ENCODE measurements at places on chromosomes 11 and 22.

DNA sequence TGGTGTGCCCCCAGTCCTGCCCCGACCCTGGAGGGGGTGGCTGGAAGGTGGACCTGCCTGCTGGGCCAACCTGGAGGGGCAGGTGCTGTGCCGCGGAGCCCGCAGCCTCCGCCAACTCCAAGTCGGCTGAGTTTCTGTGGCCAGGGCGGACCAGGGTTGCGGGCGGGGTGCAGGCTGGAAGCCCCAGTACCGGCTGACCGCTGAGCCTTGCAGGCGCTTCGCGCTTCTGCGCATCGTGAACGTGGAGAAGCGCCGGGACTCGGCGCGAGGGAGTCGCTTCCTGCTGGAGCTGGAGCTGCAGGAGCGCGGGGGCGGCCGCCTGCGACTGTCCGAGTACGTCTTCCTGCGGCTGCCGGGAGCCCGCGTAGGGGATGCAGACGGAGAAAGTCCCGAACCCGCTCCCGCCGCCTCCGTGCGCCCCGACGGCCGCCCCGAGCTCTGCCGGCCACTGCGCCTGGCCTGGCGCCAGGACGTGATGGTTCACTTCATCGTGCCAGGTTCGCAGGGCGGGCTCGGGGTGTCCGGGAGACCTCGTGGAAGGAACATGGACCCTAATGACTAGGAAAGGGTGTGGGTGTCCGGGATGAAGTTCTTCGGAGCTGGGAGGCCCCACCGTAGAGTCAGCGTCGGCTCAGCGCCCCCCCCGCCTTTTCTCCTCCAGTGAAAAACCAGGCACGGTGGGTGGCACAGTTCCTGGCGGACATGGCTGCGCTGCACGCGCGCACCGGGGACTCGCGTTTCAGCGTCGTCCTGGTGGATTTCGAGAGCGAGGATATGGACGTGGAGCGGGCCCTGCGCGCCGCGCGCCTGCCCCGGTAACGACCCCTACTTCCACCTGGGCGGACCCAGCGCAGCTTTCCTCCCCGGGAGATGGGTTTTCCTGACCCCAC is 10.2 kb downstream of the B4GALNT4 start:
- no peak for DNase-seq

DNA sequence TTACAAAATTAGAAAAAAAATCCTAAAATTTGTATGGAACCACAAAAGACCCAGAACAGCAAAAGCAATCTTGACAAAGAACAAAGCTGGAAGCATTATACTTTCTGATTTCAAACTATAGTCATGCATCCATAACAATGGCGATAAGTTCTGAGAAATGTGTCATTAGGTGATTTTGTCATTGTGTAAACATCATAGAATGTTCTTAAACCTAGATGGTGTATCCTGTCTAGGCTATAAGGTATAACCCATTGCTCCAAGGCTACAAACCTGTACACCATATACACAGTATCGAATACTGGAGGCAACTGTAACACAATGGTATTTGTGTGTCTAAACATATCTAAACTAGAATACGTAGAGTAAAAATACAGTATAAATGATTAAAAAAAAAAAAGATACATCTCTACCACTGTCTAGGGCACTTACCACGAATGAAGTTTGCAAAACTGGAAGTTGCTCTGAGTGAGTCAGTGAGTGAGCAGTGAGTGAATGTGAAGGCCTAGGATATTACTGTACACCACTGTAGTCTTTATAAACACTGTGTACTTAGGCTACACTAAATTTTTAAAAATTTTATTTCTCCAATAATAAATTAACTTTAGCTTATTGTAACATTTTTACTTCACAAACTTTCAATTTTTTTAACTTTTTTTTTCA is 18.1 kb upstream of the SC5D start:
- DNase-seq: no peak

DNA sequence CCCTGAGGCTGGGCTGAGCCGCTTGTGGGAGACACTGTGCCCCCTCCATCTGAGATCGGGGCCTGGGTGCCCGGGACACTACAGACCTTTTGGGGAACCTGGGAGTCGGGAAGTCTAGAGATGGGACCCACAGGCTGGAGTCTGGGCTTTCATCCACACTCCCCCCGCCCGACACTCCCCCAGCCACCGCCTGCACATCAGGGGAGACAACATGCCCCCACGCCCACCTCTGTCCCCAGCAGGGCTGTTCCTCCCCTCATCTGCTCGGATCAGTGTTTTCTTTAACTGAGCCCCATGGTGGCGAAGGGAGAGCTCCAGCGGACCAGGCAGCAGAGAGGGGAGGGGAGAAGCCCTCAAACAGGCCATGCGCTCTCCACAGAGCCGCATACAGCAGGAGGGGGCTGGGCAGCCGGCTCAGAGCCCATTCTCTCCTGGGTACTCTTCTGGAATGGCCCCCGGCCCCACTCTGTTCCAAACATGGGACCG is 174.7 kb downstream of the IGLL1 start:
- DNase-seq: no peak

DNA sequence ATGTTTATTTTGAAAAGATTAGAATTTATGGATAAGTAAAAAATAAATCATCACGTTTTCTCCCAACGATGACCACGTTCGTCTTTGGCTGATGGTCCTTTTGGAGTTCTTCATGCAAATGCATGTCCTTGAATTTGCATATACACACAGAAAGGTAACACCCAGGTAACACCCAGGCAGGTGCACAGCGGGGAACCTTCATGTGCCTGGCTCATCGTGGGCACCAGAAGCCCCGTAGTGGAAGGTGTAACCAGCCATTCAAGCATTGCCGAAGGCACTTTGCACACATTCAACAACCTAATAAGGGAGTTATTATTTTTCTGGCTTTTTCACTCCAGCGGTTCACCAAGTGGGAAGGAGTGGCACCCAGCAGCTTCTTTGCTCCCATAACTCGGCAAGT is 404.6 kb downstream of the TBC1D22A start:
- DNase-seq: no peak

- DNase-seq: no peak
Observed at GRCh38 chr11:46679241-46680163, 20.9 kb downstream of the ARHGAP1 start.

DNA sequence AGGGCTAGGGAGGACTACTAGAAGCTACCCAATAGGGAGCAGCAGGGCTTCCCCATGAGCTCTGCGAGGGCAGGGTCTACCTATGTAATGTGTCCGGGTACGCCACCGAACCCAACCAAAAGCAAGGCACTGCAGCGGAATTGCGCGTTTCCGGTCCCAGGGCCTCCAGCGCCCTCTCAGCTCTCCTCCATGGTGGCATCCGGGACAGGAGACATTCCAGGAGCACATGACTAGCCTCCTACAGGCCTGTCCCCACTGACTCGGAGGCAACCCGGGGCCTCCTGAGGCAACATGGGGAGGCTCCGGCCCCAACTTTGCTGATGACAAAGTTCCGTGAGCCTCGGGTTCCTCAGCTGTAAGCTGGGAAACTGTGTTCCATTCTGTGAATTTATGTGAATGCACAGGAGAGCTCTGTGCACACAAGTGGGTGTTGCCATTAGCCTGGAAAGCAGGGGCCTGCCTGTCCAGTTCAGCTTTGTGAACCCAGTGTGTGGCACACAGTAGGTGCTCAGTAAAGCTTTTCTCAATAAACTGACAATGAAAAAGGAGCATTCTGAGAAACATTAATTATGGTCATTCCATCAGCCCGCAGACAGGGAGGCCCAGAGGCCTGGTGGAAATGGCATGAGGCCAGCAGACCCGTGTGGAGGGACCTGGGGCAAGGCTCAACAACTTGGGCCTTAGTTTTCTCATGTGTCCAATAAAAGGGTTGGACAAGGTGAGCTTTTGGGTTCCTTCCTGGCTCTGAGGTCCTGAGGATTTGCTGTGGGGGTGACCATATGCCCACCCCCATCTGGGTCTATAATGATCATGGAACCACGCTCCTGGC is 50.3 kb downstream of the CHRDL2 start:
- no peak for DNase-seq

- no peak for DNase-seq
Observed at GRCh38 chr11:19631712-19632498, 80.7 kb upstream of the NAV2 start.

GRCh38 chr11:132050577-132051165 is 680.3 kb downstream of the NTM start:
- no peak for DNase-seq

DNA sequence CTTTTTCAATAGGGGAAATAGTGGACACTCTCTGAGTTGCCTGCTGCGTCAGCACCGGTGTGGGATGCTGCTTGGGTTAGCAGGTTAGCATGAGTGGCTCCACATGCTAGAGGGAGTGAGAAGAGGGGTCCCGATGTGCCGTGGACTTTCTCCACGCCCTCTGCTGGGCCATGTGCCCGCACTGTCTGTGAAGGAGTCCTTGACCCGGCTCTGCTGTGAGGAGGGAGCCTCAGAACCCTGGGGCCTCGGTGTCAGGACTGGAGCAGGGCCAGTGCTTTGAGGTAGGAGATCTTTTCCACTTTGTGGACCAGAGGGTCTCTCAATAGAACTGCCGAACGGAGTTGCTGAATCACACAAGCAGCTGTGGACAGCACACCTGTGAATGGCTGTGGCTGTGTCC is 14.8 kb downstream of the CTTN start:
- no peak for DNase-seq

GRCh38 chr22:19795617-19796008 is 35.0 kb downstream of the TBX1 start:
- DNase-seq: no peak

- DNase-seq: no peak
Observed at GRCh38 chr22:27840436-27840835, 38.9 kb upstream of the MN1 start.

DNA sequence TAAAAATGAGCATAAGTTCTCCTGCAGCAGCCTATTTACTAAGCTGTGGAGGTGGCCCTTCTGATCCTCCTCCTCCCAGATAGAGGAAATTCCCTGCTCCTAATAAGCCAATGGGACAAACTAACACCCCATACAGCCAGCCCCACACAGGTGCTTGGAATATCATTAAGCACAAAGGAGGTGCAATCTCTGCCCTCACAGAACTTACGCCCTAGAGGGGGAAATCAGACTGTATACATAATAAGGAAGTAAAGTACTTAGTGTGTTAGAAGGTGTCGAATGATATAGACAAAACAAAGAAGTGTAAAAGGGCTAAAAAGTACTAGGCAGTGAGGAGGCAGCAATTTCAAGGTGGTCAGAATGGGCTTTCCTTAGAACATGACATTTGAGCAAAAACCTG is 5.8 kb downstream of the MS4A12 start:
- no peak for DNase-seq

- no peak for DNase-seq
Observed at GRCh38 chr22:47163481-47163855, 401.0 kb downstream of the TBC1D22A start.

DNA sequence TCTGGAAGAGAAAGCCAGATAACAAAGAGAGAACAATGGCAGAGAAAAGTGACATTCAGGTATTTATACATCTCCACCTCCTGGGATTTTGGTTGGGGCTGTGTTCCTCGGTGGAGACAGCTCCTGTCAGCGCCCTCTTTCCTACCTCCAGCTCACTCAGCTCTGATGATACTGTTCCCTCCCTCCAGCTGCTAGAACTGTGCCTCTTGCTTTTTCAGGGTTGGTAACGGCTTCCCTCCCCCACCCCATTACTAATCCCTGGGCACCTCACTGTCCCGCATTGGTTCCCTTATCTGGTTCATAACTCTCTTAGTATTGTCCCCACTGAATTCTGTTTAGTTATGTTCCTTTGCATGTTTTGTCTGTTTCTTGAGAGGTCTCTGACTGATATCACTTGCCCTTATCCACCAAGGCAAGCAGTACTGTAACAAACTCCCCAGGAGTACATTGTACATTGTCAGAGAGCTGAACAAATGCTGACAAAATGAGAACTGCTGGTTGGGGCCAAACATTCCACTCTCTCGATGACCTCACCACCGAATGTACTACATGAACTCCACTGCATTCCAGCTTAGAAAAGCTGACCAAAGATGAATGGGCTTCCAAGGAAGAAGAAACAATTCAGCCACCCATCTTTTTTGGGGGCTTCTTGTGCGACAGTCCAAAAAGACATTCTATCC is 5.7 kb upstream of the FBXO3 start:
- no peak for DNase-seq

DNA sequence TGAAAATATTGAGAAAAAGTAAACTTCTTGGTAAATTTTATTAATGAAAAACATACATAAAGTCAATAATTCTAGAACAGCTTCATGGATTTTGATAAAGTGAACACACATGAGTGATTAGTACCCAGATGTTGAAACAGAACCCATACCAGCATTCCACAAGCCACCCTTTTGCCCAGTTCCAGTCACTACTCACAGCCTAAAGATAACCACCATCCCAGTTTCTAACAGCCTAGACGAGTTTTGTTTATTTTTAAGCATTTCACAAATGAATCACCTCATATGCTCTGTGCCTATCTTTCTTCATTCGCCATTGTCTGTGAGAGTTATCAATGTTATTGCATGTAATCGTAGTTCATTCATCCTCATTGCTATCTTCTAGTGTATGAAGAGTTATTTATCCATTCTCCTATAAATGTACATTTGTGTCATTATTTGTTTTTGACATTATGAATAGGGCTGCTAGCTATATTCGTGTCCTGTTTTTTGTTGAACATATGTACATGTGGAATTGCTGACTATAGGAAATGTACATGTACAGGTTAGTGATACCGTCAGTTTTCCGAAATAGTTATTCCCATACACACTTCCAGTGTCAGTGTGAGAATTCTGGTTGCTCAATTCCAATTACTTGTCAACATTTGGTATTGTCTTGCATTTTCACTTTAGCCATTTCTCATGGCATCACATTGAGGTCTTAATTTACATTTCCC is 44.5 kb upstream of the TEAD1 start:
- DNase-seq: no peak

- DNase-seq: no peak
Observed at GRCh38 chr11:33256813-33257159, 395 bp upstream of the HIPK3 start.
